ENCODE measurements at places on chromosomes 3 and 15.
A peak's percentile ranks its signal among the peaks of the same experiment; 100 is the strongest.

GRCh38 chr15:89898614-89899294, 5.0 kb upstream of the AP3S2 start:
- peak; percentile 37 for DNase-seq

DNA sequence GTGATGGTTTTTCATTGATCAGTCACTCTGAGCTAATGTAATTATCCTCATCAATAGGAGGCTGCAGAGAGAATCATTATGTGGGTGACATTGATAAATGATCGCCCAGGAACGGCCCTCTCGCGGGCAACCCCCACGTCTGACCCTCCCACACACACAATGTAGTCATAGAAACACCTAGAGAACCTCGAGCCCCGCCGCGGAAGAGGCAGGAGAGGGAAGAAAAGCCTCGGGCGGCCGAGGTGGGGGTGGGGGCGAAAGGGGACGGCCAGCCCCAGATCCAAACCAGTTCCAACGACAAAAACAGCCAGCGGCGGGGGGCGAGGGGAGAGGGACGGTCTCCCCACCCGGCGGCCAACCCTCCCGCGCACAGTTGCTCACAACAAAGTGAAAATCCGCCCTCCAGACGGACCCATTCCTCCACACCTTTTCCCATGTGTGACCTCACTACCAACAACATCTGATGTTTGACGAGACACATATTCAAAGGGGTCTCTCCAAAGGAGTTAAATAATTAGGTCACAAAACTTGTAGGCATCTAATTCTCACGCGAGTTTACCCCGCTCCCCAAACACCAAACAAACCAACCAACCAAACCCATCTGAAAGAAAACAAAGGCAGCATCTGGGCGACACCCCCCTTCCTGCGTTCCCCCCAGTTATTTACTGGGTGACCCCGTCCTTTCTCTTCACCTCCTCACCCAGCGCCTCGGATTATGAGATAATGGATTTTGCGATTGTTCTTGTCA, 213.0 kb downstream of the MEIS2 start:
- no peak for DNase-seq

GRCh38 chr3:55341502-55342031, 145.5 kb downstream of the WNT5A start:
- DNase-seq: peak; percentile 32

DNA sequence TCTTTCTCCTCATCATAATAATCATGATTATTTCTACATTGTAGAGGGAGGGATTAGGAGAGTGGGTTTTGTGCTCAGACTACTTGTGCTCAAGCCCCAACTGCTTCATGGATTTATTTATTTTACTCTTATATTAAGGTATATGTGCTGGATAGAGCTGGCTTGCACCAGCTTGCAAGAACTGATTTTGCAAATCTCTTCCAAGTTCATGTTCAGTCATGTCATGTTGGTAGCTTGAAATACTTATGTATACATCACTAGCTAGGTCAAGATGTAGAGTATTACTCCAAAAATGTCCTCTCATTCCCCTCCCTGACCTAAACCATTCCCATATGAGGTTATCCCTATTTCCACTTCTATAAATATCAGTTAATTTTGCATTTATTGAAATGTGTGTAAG, 293.9 kb upstream of the RBMS3 start:
- no peak for DNase-seq

DNA sequence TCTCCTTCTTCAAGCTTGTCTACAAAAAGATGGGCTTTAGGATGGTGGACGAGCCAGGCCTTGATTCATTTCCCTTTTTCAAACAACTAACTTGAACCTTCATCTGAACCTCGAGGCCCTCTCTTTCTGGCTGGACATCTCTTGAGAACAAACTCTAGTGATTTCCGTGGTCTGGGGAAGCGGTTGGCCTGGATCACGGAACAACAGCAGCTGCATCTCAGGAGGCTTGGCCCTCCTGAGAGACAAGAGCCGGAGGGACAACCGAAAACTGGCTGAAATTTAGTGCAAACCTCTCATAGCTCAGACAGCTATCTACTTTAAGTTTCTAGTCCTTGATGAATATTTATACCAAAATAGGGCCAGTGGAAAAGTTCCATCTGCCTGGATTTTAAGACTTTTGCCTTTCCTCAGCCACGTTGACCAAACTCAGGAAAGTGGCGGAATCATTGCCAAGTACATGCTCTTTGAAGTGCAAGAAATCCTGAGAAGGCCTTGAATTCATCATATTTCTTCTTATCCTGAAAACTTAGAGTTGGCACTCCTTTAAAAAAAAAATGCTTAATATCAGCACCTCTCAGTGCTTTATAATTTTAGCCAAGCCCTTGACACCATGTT, 14.5 kb downstream of the LMCD1 start:
- DNase-seq: no peak

- no peak for DNase-seq
These were observed 66.8 kb downstream of the FAIM start for GRCh38 chr3:138675393-138675792.

DNA sequence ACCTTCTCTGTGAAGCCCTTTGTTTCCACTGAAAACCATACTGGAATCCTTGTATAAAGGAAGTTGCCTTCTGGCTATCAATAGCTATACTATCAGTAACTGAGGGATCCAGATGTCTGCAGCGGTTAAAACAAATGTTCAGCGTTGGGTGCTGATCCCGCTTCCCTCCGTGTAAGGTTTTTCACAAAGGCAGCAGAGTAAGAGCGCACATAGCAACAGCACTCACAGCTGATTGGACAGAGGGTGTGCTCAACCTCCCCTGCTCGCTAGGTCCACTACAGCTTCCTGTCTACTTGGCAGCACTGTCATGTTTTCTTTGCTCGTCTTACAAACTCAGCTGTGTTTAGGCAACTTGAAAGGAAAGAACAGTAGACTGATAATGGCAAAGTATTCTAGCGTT, 27.3 kb downstream of the ATOSA start:
- DNase-seq: peak; percentile 94

- DNase-seq: no peak
These were observed 35.6 kb downstream of the CTSH start for GRCh38 chr15:78909160-78909695.

DNA sequence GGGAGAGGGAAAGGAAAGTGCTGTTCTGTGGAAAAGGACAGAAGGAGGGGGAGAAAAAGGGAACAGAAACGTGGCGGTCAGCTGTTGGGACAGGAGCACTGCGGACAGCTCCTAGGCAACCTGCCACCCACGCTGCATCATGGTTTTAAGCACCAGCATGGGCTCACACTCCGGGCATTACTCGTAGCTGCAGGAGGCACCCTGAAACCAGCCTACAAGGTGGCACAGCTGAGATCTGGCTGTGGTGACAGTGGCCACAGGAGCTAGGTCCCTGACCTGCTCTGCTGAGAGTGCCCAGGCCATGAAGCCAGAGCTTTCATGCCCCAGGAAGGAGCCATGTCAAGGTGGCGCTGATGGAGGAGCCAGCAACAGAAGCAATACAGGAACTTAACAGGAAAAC, 161.4 kb upstream of the ST8SIA2 start:
- DNase-seq: no peak

DNA sequence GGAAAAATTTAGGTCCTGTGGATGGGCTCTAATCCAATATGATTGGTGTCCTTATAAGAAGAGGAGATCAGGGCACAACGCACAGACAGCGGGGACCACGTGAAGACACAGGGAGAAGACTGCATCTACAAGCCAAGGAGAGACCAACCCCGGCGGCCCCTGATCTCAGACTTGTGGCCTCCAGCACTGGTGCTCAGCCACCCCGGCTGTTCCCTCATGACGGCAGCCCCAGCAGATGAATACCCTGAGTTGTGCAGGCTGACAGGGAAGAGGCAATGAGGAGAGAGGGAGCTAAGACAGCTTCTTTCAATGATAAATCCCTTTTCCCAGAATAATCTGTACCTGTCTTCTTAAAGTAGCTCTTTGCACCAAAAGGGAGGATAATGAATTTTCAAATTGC, 33.3 kb upstream of the CGNL1 start:
- no peak for DNase-seq

DNA sequence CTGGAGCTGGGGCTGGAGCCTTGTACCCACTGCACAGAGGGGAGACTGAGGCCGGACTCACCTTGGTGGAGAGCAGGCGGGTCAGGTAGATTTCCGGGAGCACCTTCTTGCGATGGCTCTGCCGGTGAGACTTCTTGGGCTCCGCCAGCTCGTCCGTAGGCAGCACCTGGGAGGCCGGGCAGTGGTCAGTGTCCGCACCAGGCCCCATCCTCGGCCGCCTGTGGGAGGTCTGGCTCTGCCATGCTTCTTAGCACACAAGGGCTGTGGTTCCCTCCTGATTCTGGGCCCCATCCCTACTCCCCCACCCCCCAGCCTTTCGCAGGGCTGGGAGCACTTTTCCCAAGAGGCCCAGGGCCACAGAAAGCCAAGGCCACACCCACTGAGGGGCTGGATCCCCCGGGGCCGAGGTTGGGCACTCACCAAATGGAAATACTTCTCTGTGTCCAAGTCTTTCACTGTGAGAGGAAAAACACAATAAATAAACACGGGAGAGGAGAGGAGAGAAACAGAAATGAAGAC, 17.4 kb downstream of the H1-8 start:
- DNase-seq: no peak

DNA sequence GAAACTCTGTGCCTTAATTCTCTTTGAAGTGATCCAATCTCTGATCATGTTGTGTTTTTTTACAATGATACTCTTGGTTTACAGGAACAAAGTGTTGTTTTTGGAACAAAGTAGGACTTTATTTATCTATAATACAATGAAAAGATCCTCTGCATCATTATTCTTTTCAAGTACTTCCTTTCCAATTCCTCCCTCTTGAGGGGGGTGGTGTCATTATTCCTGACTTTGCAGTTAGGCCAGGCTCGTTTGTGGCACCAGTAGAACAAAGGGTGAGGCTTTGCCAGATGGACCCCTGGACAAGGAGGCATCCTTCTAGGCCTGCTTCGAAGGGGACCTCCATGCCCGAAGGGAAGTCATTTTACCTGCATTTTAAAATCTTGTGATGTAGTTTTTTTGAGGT, 41.7 kb upstream of the ZBTB38 start:
- DNase-seq: no peak

DNA sequence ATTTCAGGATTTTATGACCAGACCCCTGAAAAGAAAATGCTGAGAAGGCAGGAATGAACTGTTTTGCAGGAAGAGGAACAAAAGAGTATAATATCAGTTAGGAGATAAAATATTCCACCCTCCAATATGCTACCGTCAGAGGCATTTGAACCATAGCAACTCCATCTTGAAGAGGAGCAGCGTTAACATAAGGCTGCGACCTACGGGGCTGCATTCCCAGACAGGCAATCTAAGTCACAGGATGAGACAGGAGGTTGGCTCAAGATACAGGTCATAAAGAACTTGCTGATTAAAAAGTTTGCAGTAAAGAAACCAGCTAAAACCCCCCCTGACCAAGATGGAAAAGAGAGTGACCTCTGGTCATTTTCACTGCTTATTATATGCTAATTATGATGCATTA, 22.9 kb downstream of the CCDC39 start:
- DNase-seq: no peak

GRCh38 chr3:112629425-112629824, 11.5 kb downstream of the CCDC80 start:
- DNase-seq: peak; percentile 54

DNA sequence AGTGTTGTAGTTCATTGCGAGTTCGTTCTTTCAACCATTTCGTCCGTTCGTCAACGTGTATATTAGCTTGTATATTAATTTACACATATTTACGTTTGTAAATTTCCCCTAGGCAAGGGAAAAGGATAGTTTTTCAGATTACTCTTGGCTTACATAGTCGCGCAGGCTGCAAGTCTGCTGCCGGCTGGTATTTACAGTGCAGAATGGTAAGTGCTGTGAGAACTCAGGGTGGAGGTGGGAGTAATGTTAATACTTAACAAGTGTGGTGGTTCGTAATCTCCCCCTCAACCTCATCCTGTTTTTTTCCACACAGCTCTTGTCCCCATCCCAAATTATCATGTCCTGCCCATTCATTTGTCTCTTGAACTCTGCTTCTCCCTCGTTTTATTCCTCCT, 766 bp downstream of the FAM98B start:
- no peak for DNase-seq

GRCh38 chr3:126968391-126969390, 14.2 kb upstream of the PLXNA1 start:
- DNase-seq: no peak

DNA sequence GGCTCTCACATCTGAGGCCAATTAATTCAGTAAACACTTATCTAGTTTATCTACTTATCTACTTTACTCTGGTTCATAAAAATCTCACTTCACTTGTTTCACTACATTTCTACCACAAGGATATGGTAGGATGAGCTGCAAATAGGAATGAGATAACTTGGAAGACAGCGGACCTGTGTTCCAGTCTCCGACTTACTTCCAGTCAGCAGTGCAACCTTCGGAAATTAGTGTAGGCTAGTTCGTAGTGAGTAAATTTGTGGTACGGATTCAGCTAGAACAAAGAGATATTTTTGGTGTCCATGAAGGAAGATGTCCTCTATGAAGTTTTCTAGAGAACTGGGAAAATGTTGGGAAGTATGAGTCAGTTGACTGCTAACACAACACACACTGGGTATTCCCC, 66.3 kb downstream of the TPRG1 start:
- no peak for DNase-seq

GRCh38 chr3:12984023-12984823, 89.0 kb downstream of the IQSEC1 start:
- DNase-seq: peak; percentile 63

- peak; percentile 27 for DNase-seq
These were observed 76.7 kb downstream of the RAD18 start for GRCh38 chr3:8886546-8886945.

DNA sequence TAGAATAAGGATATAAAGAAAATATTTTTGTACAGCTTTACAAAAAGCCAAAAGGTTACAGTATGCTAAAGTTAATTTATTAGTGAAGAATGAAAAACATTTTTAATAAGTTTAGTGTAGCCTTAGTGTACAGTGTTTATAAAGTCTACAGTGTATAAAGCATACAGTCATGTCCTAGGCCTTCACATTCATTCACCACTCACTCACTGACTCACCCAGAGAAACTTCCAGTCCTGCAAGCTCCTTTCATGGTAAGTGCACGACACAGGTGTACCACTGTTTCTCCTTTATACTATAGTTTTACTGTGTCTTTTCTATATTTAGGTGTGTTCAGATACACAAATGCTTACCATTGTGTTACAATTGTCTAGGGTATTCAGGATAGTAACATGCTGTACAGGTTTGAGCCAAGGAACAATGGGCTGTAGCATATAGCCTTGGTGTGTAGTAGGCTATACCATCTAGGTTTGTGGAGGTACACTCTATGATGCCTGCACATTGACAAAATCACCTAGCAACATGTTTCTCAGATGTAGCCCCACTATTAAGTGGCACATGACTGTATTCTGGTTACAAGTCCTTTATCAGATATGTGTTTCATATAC, 197.1 kb upstream of the KBTBD8 start:
- peak; percentile 59 for DNase-seq

Data from kidney glomerular epithelial cell (primary cell).